ENCODE measurements at places on chromosomes 1 and 21.

DNA sequence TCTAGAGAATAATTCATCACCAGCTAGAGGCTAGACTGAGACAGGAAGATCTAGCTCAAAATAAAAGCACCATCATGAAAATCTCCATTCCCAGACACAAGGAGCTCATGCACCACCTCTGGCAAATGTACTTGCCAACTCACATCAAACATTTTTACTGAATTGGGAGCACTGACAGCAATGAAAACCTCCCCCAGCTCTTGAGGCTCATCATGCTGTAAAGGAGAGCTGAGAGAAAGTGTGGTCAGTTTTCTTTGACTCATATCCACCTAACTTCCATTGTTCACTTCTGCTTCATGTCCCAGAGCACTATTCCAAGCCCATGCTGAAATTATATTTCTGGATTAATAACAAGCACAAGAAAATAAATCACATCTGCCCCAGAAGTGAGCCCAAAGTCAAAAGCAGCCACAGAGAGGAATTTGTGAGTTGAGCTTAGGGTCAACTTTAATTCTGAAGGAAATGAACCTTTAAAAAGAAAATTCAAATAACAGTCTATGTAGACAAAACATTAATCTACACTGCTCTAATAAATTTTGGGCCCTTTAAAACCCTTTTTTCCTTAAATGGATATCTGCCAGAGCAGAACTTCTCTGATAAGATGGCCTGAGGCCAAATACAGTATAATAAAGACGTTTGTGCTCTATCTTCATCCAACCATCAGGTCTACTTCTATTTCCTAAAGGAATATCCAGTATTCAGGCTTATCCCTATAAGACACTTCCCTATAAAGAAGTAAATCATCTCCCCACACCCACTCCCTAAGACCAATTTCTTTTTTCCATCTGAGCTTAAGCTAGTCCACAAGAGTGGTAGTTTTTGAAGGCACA lies 85.9 kb upstream of the ADAM30 start:
- no peak for DNase-seq

DNA sequence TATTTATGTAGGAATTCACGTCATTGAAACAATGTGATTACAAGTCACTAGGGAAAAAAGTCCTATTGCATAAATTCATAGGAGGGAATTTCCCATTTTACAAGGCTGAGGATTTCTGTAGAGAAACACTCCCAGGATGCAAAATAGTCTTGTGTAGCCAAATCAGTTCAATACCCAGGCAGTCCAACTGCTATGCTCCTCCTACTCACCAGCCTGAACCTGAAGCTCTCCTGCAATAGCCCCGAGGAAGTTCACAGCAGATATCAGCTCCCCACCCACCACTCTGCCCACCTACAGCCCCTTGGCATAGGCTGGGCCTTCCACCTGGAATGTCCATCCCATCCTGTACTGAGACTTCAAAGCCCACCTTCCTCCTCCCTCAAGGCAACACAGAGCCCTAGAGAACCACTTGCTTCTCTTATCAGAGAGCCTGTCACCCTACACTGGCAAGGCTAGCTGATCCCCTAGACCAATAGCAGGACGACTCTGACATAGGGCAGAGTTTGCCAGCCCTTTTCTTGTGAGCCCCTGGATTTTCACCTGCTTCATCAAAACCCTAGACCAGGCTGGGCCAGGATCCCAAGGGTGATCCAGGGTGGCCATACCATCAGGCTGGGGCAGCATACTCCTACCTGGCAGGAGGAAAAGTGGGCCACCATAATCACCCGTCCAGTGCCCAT lies 1.5 kb downstream of the LSS start:
- DNase-seq = no peak

DNA sequence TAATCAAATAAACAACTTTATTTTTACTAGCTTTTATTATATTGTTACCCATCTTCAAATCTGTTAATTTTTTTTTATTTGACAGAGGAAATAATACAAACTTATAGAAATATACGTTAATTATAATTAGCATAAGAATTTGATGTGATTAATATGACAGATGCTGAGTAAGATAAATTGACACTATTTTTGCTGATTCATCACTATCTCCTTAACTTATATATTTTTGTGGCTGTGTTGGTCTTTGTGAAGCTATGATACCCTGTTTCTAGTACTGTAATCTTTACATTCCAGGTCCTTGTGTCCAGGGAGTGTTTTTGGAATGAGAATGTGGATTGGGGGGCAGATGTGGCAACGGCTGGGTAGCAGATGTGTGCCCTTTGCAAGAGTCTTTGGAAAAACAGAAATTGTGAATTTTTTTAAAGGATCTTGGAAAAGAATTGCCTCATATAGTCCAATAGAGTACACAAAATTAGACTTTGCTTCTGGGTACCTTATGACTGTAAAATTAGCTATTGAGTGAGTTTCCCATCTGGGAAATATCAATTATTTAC lies 102.6 kb downstream of the KCNK2 start:
- DNase-seq = no peak

GRCh38 chr21:26422706-26423105 lies 150.4 kb downstream of the CYYR1 start:
- no peak for DNase-seq

- DNase-seq = no peak
These were observed 167.1 kb upstream of the GJB5 start for GRCh38 chr1:34587761-34588160.

GRCh38 chr1:55067022-55067778 lies 27.9 kb downstream of the PCSK9 start:
- peak; percentile 83 for DNase-seq

DNA sequence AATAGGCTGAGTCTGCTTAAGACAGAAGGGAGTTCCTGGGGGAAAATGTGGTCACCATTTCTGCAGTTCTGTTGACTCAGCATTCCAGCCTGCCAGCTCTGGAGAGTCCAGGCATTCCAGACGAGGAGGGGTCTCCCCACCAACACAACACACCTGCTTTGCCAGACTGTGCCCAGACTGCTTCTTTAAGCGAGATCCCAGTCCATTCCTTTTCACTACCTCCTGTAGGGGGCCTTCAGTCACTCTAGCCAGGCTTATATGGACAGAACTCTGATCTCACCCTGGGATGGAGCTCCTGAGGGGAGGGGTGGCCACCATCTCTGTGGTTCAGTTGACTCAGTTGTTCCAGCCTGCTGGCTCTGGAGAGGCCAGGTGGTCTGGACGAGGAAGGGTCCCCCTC lies 48.5 kb downstream of the UBE2U start:
- no peak for DNase-seq

DNA sequence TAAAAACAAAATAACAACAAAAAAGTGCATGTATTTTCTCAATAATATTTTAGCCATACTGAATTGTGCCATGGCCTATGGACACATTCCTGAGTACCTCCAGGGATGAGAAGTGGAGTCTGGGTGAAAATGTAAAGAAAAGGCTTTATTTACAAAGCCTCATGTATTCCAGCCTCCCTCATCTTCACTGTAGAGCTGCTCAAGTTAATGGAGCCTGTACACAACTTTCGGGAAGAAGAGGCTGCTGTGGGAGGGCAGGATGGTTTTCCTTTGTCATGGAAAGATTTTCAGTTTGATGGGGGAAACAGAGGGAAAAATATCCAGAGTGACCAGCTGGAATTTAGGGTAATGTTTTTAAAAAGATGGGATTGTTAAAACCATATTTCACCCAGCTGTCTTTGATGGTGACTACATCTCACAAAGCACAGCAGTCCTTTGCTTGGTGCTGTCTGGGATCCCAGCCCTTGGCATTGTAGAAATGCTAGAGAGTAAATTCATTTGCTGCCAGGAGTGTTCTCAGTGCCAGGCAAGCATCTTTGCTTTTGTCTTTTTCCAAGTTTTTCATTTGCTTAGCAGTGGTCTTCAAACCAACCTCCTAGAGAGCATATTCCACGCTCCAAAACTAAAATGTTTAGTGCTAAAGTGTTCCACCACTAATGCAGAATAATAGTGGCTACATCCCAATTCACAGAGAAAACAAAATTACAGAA lies 54.9 kb downstream of the DPT start:
- DNase-seq = no peak

DNA sequence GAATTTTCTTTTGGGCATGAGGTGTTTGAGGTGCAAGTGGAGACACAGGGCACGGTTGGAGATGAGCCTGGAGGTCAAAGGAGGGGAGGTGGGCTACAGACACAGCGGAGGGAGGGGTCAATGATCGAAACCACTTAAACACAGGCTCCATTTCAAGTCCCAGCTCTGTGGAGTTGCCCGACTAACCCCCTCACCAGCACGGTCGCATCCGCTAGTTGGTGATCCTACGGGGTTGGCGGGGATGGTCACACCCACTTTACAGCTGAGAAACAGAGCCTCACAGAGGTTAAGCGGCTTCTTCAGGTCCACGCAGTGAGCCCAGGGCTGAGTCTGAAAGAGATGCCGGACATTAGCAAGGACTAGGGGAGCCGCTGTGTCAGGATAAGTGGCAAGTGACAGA lies 60.1 kb upstream of the RUNX3 start:
- peak; percentile 17 for DNase-seq

GRCh38 chr1:52645261-52645660 lies 12.3 kb downstream of the SHISAL2A start:
- DNase-seq = no peak

DNA sequence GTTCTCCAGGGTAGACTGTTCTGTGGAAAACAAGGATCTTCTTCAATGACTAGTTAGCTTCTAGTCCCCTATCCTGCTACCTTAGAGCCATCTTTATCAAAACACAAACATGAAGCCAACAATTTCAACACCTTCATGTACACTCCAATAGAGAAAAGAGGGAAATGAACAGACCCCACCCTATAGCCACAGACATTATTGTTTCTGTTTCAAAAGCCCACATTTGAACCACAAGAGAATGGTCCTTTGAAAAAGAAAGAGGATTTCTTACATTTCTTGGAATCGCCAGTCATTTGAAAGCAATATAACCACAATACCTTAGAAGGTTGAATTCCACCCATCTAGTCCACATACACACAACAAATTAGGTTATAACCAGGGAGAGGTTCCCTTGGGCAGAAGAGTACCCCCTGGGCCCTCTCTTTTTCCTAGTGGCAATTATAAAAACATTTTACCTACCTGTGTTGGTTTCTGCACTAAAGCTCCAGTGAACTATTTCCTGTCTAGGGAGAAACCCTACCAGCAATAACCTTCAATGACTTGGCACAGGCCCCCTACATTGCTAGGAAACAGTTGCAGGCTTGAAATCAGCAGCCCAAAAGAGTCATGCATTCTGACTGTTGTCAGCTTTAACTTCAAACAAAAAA lies 2.7 kb upstream of the LPGAT1 start:
- DNase-seq = no peak

DNA sequence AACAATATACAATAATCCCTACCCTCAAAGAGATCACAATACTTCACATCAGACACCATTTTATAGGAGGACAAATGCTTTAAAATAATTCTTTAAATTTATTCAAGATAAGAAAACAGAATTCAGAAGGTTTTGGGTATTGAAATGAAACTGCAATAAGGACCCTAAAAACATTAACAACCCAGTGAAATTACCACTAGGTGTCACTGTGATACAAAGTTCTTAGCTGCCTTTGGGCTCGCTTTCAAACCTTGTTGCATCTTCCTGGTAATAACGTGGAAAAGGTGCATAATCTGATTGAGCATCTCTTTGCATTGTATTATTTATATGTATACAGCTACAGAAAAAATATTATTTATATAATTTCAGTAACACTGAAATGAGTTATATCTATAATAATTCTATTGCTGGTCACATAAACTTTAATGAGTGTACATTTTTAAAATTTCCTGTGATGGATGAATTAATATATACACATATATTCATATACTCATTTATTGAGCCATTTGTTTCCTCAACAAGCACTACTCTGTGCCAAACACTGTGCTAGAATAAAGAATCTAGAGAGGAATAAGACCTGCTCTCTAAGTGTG lies 185.2 kb downstream of the FAF1 start:
- DNase-seq = no peak

GRCh38 chr1:234538062-234538731 lies 59.2 kb upstream of the TARBP1 start:
- DNase-seq = no peak

- no peak for DNase-seq
These were observed 7.2 kb upstream of the GUCA2A start for GRCh38 chr1:42171679-42172266.

DNA sequence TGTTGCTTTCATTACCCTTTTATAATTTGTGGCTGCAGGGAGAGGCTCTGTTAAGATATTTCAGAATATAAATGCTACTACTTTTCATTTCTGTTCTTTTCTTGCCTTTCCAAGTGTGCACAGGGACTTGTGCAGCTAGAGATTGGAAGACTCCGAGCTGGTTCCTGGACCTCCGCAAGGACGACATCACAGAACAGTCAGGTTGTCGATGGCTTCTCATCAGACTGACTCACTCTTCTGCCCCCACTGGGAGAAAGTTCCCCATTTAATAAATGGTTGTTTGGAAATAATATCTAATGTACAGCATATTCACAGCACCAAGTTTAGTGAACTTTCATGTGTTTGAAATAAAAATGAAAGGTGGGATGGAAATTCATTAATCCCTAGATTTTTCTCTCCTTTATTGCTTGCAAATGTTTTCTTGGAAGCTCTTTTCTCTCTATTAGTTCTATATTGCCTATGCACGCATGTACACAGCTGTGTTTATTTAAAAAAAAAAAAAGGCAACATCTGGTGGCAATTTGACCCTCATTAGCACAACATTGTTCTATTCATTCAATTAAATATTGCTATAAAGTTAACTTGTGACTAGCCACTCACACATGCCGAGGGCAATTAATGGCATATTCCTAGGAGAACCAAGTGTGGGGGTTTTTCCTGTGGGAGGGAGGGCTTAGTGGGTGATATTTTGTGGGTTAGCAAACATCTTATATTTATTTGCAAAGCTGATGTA lies 77.5 kb upstream of the L1TD1 start:
- no peak for DNase-seq
